ENCODE measurements at places on chromosomes 6 and 20.
A peak's percentile ranks its signal among the peaks of the same experiment; 100 is the strongest.

GRCh38 chr6:93571346-93571745, 152.0 kb upstream of the EPHA7 start:
- no peak for DNase-seq

DNA sequence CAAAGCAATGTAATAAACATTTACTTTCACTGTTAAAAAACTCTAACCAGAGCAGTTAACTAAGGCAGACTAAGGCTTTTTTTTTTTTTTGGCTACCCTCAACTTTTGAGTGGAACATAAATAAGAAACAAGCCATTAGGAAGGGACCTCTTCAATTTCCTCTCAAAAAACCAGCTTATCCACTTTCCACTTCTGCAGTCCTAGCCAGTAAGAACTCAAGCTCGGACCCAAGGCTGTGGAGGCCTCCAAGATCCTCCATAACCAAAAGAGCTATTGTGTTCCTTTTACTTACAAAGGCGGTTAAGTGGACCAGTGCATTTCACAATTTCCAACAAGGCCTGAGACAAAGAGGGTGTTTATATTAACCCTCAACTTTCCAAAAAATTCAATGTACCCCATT, 5.3 kb downstream of the KCNK5 start:
- peak; percentile 53 for DNase-seq

- no peak for DNase-seq
These were observed 232.1 kb downstream of the SYNE1 start for GRCh38 chr6:152404936-152405595.

GRCh38 chr6:17728551-17729222, 22.0 kb upstream of the NUP153 start:
- no peak for DNase-seq

GRCh38 chr6:169326067-169326799, 72.6 kb upstream of the THBS2 start:
- DNase-seq = peak; percentile 9

DNA sequence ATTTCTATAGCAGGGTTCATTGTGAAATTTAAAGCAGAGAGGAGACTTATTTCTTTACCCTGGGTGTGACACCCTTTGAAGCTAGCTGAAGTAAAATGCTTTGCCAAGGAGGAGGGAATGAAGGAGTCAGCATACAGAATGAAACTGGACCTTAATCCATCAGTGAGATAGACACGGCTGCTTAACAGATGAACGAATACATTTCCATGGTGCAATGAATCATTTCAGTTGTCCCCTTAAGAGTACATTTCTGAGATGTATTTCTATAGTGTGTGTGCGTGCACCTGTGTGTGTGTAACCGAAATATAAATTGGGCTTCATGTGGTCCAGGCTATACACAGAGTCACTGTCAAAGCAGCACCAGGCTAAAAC, 73.8 kb upstream of the CD93 start:
- DNase-seq = no peak

DNA sequence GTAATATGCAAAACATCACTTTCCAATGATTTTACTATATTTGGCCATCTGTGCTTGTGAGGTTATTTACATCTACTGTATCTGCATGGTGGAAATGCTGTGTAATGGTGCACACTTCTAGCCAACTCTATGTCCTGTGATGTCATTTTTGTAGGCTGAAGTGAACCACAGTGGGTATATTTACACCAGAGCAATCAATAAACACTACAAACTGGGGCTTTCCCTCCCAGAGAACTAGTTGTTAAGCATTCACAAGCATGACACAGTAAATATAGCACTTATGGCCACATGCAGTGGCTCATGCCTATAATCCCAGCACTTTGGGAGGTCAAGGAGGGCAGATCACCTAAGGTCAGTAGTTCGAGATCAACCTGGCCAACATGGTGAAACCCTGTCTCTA, 4.9 kb downstream of the SLC22A2 start:
- no peak for DNase-seq

DNA sequence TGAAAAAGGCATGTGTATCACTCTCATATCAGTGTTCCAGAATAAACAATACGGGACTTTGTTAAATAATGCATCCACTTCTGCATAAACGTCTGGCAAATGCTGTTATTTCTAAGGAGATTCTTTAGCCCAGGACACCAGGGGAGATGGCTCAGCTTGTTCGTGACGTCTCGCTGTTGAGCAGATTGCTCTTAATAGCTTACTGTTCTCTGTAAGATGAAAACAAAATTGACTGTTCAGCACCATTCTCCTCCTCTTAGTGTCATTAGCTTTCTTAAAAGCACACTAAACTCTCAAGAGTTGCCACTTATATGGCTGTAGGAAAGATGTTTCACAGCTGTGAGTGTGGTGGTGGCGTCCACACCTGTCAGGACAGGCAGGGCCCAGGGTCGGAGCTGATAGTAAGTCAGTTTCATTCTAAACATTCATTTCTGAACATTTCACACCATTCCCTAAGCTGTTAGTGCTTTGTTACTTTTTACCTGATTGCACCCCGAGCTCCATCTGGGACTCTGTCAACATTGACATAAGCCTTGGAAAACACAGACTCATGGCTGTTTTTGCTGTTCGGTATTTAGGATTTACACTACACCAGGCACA, 132.1 kb downstream of the ZDHHC14 start:
- DNase-seq = no peak

DNA sequence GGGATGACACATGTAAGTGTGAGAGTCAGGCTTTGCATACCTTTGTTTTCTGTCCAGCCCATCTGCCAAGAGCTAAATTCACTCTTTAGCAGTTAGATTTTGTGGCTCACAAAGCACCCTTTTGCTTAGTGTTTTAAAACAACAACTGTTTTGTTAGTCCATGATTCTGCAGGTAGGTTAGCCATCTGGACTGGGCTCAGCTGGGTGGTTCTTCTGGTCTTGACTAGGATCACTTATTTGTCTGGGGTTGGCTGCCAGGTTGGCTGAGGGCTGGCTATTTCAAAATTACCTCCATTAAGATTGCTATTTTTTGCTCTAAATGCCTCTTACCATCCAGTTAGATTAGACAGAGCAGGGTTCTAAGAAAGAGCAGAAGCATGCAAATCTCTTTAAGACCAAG, 489.3 kb downstream of the BTBD3 start:
- DNase-seq = no peak

DNA sequence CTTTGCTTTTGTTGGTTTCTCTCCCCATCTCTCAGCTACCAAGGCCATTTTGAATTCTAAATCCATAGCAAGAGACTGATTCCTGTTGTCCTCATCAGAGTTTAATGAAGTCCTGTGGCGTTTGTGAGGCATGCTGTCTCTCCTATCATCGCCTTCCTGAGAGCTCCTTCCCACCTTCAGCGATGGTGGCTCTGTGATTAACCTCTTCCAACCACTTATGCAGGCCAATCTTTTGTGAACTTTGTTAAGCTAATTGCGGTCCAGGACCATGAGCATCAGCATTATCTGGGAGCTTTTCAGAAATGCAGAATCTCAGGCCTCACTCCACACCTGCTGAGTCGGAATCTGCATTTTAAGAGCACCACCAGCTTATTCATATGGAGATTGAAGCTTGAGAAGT, 272.5 kb upstream of the CDYL start:
- no peak for DNase-seq

- no peak for DNase-seq
These were observed 66.7 kb upstream of the TOP1 start for GRCh38 chr20:40961686-40962640.

GRCh38 chr20:43185901-43186300, 3.8 kb downstream of the PTPRT start:
- no peak for DNase-seq

DNA sequence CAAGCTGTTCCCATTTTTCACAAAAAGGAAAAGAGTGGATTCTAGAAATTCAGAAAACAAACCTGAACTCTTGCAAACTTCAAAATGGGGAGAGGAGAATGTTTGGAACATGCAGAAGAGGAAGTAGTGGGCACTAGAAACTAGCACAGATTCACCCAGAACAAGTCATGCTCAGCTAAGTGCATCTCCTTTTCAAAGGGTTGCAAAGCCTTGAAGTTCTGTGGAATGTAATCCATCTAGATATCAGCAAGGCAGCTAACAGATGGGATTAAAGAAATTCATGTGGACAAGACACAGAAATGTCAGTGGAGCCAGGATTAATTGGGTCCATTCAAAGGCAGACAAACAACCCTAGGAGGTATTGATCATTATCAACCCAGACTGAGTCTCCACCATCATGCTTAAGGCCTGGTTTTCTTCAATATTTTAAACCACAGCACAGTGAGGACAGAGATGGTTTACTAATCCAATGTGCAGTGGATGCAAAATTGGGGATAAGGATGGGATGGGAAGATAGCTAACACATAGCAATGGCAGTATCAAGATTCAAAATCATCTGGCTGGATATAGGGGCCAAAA, 31.3 kb downstream of the KCNK5 start:
- DNase-seq = no peak

GRCh38 chr6:104566411-104566810, 293.3 kb downstream of the HACE1 start:
- DNase-seq = no peak

DNA sequence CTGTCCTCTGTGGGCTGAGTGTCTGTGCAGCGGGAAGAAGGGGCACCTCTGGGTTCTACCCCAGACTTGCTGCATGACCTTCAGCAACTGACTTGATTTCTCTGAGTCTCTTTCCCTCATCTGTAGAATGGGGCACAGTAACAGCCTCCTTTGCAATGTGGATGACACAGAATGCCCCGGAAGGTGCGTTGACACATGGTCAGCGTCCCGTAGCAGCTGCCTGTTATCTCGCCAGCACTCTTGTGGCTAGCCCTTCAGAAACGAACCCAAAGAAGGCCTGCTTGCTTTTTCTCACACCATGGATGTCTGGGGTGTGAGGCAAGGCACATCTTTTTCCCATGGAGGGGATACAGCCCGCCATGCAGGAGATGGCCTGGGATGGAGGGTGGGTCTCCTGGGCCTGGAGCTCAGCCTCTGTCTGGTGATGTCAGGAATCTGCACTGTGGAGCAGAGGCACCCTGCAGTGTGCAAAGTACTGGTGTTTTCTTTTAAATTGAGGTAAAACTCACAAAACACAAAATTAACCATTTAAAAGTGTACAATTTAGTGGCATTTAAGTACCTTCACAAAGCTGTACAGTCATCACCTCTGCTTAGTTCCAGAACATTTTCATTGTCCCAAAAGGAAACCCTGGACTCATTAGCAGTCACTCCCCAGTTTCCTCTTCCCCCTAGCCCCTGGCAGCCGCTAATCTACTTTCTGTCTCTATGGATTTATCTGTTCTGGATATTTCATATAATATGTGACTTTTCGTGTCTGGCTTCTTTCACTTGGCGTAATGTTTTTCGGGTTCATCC, 59.8 kb upstream of the FAM83D start:
- no peak for DNase-seq

DNA sequence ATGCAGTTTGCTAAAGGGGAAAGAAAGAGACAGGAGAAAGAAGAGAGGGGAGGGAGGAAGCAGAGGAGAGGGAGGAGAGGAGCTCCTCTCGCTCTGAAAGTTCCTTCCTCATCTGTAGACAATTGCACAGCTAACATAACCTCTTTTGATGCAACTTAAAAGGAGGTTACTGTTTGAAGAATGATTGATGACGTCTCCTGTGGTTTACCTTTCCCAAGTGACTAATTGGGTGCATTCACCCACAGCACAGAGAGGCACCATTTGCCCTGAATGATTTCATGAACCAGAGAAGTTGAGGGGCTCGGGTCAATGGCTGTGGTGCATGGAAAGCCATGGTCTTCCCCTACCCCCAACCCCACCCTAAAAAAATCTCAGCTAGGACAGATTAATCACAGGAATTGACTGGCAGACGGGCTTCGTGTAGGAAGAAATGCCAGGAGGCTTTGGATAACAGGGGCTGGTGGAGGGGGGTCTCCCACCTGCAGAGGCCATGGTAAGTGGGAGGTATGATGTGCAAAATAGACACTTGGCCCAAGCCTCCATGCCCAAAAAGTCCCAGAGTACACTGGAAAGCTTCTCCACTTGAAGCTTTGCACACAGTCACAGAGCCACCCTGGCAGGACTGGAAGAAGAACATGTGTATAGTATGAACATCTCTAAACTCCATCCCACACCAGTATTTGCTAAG, 213.7 kb downstream of the ANKRD60 start:
- no peak for DNase-seq

DNA sequence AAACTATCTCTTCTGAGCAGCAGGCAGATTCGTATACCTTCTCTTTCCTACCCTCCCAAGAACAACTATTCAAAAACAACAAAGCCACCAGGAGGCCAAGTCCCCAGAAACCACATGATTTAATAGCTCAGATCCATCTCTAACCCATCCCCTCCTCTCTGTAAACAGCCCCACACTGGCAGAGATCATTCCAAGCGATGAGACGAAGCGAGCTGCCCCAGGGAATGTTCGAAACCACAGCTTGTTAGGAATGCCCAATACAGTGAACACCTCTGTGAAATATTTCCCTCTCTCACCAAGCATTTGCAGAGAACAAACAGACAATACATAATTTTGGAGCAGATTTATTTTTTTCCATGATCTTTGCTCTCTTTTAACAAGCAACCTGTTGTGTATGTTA, 231.8 kb downstream of the SOD2 start:
- no peak for DNase-seq

- DNase-seq = no peak
These were observed 447.8 kb upstream of the FLRT3 start for GRCh38 chr20:14785065-14785743.

DNA sequence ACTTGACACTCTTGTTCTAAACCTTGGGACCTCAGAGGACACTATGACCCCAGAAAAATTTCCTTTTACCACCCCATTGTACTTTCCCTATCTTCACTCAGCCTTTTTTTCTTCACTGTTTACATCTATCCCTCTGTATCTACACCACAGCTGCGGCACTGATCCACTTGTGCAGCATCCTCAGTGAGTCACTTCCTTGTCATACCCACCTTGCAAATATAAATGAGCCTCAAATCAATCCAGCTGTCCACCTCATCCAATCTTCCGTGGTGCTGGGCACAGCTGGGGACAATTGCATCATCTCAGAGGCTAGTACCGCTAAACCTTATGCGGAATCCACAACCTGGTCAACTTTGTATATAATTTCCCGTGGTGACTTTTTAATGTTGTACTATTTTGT, 710.5 kb downstream of the QKI start:
- no peak for DNase-seq

- DNase-seq = no peak
These were observed 16.7 kb upstream of the PI3 start for GRCh38 chr20:45157962-45158361.

GRCh38 chr6:16284472-16284871, 46.1 kb downstream of the GMPR start:
- no peak for DNase-seq

GRCh38 chr6:162262466-162263196, 464.9 kb downstream of the PRKN start:
- no peak for DNase-seq

DNA sequence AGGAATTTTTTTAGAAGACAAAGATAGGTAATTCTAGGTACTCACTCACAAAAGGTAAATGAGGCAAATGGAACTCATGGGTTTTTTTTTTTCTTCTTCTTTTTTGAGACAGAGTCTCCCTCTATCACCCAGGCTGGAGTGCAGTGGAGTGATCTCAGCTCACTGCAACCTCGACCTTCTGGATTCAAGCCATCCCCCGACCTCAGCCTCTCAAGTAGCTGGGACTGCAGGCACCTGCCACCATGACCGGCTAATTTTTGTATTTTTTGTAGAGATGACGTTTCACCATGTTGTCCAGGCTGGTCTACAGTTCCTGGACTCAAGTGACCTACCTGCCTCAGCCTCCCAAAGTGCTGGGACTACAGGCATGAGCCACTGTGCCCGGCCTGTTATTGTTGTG, 126.1 kb downstream of the LRRC1 start:
- DNase-seq = no peak

Data from OCI-M1 (cell line).